ENCODE measurements at places on chromosomes 3 and 15.

- DNase-seq = no peak
Measured at GRCh38 chr3:120498556-120499346, 48.0 kb upstream of the FSTL1 start.

DNA sequence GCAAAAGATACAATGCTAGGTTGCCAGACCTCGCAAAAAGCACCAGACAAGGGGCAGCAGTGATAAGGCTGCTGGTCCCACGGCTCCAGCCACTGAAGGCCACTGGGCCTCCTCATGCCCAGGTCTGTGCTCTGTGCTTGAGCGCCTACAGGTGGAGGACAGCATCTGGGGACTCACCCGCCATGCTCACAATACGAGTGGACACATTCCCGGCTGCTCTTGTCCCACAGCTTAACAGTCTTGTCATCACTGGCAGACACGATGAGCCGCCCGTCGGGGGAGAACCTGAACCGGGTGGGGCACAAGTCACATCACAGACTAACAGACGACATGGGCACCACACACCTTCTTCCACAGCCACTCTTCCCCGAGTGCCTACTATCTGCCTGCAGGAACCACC is 7.4 kb downstream of the POC1A start:
- no peak for DNase-seq

GRCh38 chr3:55813268-55814097 is 326.4 kb upstream of the WNT5A start:
- DNase-seq = no peak

- DNase-seq = no peak
Measured at GRCh38 chr15:62920682-62921502, 121.7 kb upstream of the TPM1 start.

- no peak for DNase-seq
Measured at GRCh38 chr3:177733936-177734335, 536.7 kb upstream of the TBL1XR1 start.

DNA sequence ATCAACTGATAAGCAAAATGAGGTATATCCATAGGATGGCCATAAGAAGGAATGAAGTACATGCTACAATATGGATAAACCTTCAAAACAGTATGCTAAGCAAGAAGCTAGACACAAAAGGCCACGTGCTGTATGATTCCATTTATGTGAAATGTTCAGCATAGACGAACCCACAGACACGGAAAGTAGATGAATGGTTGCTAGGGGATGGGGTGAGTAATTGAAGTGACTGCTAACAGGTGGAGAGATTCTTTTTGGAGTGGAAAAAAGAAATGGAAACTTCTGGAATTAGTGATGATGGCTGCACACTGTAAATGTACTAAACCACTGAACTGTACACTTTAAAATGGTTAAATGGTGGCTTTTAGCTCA is 630 bp upstream of the EFCAB12 start:
- no peak for DNase-seq

DNA sequence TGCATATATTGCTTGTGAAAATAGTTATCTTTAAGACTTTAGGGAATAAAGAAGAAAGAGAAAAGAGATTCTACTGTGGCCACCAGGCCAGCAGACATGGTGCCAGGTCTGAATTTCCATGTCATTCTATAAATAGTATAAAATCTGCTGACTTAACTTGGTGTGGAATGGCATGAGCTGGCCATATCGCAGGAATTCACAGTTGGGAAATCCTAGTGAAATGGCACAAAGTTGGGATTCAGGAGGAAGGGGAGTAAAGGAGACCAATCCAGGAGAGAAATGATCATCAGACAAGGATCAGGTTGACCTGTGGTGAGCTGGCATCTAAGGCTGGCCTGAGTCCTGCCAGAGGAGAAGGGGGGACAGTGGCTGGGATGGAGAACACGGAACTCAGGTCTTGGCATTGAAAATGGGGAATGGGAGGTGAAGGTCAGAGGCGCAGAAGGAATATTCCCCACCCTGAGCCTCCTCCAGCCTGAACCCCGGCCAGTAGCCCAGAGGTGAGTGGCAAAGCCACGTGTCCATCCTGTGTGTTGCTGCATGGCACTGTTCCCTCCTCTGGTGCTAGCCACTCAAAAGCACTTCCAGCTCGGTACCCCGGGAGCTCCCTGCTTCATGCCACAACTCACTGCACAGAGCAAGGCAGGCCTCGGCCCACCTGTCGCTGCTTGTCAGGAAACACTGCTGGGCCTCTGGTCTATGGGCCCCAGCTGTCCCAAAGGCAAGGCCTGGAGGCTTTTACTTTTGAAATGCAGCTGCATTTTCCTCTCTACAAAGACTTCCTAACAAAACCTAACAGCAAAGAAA is 51.4 kb downstream of the SSUH2 start:
- DNase-seq = no peak

- DNase-seq = no peak
Measured at GRCh38 chr3:57949785-57950615, 58.2 kb upstream of the FLNB start.

GRCh38 chr15:33022629-33023028 is 171.9 kb downstream of the FMN1 start:
- DNase-seq = no peak

- no peak for DNase-seq
Measured at GRCh38 chr15:81084716-81085115, 49.4 kb upstream of the CFAP161 start.

DNA sequence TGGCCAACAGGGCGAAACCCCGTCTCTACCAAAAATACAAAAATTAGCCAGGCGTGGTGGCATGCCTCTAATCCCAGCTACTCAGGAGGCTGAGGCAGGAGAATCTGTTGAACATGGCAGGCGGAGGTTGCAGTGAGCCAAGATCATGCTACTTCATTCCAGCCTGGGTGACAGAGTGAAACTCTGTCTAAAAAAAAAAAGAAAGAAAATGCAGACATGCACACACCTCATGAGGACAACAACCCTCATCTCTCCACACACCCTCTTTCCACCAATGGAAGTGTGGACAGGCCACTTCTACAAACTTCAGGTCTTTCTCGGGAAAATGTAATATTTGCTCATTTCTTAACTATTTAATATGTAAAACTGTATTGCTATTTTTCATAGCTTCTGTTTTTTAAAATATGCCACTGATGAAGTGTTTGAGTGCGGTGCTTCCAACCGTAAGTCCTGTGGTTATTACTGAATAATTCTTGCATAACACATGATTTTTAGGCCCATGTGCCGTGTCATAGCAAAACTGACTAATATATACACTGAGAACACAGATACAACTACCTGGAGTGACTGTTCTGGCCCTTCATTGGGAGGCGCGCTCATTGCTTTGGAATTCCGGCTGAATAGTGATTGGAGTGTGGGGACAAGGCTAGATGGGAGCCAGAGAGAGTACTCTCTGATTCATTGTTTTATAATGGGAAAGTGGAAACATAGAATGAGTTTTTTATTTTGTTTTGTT is 23.1 kb downstream of the LRRC31 start:
- DNase-seq = peak; percentile 62

GRCh38 chr3:70250492-70250891 is 61.9 kb downstream of the MDFIC2 start:
- no peak for DNase-seq

GRCh38 chr3:143362115-143362991 is 242.8 kb downstream of the CHST2 start:
- no peak for DNase-seq

DNA sequence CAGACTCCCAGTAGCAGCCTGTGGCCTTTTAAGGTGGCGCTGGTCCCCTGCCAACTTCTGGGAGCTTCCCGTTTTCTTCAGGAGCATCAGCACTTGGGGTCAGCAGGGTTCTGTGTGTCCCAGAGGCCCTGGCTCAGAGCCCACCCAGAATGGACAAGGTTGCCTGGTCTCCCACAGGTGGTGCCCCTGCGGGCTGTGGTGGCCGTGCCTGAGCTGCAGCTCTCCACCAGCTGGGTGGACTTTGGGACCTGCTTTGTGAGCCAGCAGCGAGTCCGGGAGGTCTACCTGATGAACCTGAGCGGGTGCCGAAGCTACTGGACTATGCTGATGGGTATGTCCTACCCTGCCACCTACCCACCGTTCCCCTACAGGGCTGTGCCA is 15.5 kb downstream of the ACAA1 start:
- DNase-seq = no peak

- no peak for DNase-seq
Measured at GRCh38 chr3:102098130-102098885, 249.0 kb downstream of the NFKBIZ start.

GRCh38 chr3:67327582-67327981 is 326.8 kb downstream of the SUCLG2 start:
- DNase-seq = no peak

GRCh38 chr15:77854980-77855379 is 222.3 kb upstream of the LINGO1 start:
- no peak for DNase-seq

DNA sequence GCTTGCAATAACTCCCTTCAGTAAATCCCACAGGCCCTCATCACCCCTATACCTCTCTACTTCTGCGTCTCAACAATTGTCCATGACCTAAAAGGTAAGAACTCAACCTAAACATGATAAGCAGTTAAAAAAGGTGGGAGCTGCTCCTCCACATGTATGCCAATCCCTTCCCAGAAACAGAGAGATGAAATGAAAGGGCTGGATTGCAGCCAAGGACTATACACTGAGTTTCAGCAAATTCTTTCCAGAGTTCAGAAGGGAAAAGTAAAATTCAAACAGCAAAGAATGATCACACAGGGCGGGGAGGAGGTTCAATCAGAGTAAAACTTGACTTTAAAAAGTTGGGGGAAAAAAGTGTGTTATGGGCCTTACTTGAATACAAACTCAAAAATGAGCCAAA is 27.5 kb downstream of the PLOD2 start:
- no peak for DNase-seq

DNA sequence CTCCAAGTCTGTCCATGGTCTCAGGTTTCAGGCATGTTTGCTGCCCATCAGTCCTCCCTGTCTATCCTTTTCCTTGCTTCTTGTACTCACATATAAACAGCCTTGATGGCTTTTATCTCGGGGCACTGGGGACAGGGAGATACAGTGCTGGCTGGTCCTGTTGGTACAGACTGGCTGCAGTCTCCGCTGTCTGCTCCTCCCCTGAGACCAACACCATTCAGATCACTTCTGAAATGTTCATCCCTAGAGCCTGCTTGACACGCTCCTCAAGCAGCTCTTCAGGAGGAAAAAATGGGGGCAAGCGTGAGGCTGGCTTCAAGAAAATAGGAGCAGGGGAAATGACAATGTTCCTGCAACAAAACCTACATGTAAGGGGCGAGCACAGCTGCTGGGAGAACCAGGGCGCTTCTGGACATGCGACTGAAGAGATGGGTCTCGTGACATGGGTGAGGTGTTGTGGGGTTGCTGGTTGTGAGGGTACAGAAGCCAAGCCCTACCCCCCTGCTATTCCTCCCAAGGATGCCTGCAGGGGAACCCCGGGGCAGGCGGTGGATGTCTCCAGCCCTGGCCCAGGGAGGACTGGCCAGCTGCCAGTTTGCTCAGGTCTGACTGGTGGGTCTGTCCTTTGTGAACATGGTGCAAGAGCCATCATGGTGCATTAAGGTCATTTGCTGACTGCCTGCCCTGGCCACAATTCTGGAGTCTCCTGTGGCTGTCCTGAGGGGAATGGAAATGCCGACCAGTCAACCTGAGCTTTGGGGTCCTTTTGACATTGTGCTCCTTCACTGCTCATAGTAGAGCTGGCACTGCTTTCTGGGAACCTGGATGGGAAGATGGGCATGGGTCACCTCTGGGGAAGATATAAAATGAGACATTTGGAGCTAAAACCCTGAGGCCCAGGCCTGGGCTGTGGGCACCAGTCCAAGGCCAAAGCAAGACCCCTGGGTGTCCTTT is 40.1 kb downstream of the KY start:
- DNase-seq = no peak

DNA sequence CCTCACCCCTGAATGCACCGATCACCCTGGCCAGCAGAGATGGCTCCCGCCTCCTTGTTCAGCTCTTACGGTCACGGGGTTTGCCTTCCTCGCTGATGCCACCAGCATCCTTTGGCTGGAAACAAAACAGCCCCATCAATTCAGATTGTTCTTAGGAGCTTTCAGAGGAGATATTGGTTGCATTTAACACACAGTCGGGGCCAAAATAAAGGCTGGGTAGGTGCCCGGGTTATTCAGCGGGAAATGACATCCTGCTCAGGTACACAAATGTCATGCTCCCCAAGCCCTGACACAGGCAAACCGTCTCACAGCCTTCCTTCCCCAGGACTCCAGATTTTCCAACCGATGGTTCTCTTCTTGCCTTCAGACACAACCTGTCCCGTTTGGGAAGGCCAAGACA is 62.4 kb upstream of the MEF2A start:
- no peak for DNase-seq

GRCh38 chr3:13716540-13717221 is 163.2 kb downstream of the WNT7A start:
- no peak for DNase-seq

DNA sequence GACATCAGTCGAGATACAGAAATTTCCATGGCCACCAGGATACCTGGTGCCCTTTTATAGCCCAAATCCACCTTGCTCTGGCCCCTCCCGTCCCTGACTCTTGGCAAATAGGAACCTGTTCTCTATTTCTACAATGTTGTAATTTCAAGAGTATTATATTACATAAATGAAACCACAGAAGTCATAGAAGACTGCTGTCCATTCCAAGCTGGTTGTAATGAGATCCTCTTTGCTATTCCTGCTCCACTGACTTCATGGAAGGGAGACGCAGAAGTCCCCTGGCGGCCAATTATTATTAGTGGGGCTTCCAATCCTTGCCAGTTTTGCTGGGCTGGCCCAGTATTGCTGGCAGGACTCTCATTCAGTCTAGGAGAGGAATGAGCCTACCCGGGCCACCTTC is 26.6 kb downstream of the DCP1A start:
- DNase-seq = no peak

DNA sequence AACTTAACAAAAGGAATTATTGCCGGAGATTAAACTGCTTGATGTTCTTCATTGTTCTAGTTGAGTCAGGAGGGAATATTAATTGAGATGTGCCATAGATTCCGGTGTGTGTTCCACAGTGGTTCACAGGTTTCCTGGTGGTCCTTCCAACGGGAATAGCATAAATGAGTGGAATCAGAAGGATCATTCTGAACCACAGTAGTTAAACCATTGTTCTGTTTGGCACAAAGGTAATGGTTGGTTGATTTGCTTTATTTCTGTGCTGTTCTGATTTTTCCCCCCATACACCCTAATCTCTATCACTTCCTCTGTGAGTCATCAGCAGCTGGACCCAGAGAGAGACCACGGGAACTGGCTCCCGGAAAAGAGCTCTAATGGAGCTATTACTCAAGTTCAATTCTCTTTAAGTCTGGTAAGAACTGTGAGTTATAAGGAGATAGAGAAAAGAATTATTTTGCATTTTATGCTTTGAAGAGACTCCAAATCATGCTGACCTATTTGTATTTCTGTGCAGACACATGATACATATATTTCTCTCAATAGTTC is 627.2 kb downstream of the ZIC1 start:
- no peak for DNase-seq

Measured in GM20000 (cell line).